ENCODE measurements at places on chromosomes 7 and 10.
A peak's percentile ranks its signal among the peaks of the same experiment; 100 is the strongest.

DNA sequence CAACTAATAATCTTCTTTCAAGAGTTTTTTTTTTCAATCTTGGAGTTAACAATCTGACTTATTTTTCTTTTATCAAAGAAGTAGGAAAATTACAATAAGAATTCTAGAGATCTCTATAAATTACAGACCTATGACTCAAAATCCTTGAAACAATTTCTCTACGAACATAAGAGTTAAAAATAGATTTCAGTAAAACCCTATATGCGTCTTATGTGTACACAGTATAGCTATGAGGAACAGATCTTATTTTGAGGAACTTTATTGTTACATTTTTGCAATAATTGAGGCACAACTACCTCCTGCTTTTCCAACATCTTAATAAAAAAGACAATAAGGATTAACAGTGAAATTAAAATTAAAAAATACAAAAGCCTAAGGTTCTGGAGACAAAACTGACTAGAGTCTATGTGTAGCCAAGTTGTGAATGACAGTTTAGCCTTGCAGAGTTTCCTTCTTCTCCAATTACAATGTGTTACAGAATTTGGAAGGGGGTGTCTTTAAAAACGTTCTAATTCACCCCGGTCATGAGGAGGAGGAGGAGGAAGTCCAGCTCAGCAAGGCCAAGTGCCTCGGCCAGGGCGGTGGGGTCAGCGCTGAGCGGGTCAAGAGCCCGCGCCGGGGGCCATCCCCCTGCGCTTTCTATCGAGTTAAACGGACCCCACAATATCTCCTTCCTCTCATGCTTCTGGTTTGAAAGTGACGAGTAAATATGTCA, 40.5 kb downstream of the AMZ1 start:
- no peak for DNase-seq

- no peak for DNase-seq
Observed at GRCh38 chr7:76364198-76364584, 5.4 kb upstream of the YWHAG start.

- DNase-seq = no peak
Observed at GRCh38 chr10:72539137-72539536, 86.7 kb downstream of the MICU1 start.

DNA sequence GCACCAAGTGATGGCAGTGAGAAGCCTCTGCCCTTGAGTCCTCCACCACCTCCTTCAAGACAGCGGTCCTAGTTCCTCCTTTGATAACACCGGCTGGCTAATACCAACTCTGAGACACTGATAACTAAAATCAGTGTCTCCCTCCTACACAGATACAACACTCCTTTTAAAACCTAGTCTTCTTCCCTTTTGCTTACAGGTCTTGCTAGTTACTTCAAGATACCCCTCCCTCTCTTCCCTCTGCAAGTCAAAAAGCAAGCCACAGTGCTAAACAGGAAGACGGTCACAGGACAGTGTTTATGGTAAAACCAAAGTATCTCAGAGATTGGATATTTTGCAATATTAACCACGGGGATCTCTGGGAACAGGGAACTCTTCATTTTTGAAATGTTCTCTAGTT, 4.6 kb downstream of the AKR1B1 start:
- no peak for DNase-seq

- DNase-seq = no peak
Observed at GRCh38 chr7:7816084-7816483, 97.7 kb upstream of the RPA3 start.

GRCh38 chr7:26705567-26705966, 158.8 kb downstream of the SKAP2 start:
- no peak for DNase-seq

GRCh38 chr7:27191161-27191731, 6.2 kb upstream of the HOXA11 start:
- DNase-seq = no peak

- DNase-seq = no peak
Observed at GRCh38 chr10:29993319-29993915, 66.0 kb downstream of the JCAD start.

DNA sequence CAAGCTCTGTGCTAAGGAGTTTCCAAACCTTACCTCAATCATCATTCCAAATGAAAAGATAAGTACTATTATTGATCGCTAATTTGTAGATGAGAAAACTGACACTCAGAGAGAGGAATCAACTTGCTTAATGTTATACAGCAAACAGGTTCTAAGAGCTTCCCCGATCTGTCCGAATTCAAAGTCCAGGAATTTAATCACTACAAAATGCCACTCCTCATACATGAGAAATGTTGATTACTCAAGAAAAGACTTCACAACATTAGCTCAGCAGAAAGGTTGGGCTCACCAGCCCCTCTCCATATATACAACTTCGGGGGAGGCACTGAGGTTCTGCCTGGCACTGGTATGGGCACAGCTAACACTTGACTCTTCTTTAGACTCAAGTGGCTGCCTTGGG, 80.7 kb downstream of the SLC16A9 start:
- no peak for DNase-seq

GRCh38 chr10:128035557-128035973, 90.7 kb downstream of the MKI67 start:
- peak; percentile 50 for DNase-seq

DNA sequence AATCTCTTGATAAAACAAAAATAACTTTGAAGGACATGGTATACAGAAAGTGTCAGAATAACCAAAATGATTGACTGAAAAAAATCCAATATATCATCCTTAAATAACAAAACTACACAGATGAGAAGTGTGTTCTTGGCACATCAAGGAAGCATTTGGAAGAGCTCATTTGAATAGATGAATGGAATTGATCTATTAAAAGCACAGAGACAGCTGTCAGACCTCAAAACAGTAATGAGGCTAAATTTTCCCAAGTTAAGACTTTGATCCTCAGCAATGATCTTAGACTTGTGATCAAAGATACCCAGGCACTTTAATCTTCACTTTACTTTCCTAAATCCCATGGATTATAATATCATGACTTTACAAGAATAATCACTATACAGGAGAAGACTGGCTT, 395.4 kb upstream of the NFE2L3 start:
- no peak for DNase-seq

DNA sequence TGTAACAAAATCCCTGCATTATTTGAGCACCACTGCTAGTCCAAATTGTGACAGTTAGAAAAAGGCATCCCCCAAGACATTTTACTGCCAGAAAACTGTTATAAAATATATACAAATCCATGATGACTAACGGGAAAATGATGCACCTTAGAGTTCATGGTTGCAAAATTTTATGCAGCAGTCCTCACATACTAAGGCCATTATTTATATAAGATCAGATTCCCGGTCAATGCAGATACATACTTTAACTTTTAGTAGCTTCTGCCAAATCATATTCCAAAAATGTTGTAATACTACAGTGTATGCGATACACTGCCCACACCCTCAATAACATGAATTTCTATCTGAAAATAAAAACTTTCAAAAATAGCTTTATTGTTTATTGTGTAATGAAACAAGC, 239.9 kb upstream of the ZNF32 start:
- DNase-seq = no peak

DNA sequence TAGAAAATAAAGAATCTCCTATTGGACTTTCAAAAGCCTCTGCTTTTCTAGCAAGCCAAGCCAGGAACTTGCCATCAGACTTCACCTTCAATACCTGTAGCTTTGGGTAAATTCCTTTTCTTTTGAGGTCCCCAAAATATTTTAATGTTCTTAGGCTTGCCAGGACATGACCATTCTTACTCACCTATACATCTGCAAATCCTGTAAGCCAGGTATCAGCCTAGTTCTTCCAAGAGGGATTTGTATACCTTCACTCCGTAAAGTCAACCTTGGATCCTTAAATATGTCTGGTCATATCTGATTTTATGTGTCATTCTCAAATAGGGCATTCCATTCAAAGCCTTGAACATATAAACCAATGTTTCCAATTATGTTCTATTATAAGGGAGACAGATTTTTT, 210.6 kb upstream of the CELF2 start:
- no peak for DNase-seq

DNA sequence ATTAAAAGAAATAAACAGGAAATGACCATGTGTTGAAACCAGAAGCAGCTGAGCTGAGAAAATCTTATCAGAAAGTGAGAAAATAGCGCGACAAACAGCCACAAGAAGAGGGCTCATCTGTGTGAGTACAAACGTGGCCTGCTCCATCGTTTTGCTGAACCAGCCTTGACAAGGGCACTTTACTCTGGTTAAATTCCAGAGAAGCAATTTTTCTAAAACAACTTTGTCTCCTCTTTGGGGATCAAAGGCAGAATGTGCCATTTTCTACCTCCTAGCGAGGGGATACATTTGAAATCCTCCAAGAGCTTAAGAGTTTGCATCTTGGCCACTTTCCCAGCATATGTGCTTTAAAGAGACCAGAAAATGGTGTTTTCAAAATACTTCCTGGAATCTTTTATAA, 51.3 kb upstream of the VIPR2 start:
- DNase-seq = no peak

DNA sequence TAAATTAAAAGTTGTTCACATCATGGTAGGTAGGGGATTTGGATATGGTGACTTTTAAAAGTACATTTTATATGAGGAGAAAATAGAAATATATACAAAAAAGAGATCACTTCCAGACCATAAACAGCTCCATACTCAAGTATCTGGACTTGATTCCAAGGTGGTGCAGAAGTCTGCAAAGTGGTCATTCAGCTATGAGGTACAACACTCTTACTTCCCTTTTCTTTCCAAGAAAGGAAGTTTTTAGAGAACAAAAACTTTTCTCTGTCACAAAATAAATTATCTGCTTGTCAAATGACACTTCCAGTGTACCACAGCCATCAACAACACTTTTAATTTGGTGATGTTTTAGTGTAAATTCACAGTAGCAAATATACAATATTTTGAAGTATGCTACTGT, 1013.5 kb downstream of the GATA3 start:
- no peak for DNase-seq

- no peak for DNase-seq
Observed at GRCh38 chr7:133510326-133511055, 257.6 kb downstream of the EXOC4 start.

DNA sequence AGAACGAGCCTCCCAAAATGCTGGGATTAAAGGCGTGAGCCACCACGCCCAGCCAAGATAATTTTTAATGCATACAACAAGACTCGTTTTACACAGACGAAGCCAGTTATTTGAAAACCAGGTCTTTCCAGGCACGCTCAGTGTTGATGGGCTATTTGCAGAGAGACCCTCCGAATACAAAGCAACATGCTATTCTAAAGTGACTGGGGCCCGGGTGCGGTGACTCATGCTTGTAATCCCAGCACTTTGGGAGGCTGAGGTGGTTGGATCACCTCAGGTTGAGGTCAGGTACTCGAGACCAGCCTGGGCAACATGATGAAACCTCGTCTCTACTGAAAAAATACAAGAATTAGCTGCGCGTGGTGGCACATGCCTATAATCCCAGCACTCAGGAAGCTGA, 795 bp upstream of the AZGP1 start:
- no peak for DNase-seq

- no peak for DNase-seq
Observed at GRCh38 chr7:128264477-128264876, 23.4 kb downstream of the LEP start.

GRCh38 chr7:26992670-26993069, 103.1 kb downstream of the HOXA1 start:
- DNase-seq = no peak

DNA sequence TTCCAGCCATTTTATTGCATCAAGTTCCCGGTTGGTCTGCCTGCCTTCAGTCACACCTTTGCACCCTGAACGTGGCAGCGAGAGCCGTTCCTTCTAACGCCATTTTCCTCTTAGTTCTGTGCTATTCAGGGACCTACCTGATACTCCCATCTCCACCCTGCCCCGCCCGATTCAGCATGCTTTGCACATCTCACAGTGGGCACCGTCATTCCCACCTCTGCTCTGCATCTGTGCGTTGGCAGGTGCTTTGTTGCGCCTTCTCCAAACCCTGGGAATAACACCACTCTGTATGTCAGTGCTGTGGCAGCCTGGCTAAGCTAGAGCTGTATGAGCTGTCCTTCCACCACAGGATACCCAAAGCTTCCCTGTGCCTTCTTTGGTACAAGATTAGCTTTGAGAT, 96.8 kb downstream of the ACTR3B start:
- no peak for DNase-seq

GRCh38 chr7:151508991-151509390, 10.7 kb downstream of the RHEB start:
- no peak for DNase-seq

DNA sequence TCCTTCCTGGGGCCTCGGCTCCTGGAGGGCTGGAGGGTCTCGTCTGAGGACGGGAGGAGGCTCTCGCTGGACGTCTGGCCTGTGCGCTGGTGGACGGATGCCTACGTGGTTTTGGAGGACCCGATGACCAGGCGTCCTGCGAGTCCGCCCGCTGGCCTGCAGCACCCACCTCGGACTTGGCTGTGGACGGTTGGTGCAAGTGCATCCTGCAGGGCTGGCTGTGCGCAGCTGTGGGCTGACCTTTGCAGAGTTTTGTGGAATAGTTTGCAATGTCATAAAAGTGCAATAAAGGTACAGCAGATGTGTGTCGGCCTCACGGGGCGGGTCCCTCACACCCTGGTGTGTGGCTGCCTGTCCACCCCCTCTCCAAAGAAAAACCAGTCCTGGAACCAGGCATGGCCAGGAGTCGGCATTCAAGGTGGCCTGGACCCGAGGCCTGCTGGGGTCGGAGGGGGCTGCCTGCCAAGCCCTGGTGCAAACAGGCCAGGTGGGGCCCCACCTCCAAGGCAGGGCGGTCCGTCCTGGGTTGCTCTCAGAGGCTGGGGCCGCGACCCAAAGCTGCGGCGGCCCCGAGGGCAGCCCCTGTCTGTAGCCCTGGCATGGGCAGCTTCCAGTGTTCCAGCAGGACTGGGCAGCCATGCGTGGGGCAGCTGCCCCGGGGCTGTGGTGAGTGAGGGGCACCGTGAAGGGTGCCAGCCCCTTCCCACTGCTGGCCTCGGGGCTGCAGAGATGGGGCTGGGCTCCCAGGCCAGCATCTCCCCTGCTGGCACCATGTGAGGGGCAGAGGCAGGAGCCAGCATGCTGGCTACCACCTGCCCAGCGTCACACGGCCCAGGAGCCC, 29.3 kb upstream of the FOXL3 start:
- DNase-seq = no peak

GRCh38 chr10:69685426-69685801, 55.4 kb downstream of the FAM241B start:
- DNase-seq = no peak

DNA sequence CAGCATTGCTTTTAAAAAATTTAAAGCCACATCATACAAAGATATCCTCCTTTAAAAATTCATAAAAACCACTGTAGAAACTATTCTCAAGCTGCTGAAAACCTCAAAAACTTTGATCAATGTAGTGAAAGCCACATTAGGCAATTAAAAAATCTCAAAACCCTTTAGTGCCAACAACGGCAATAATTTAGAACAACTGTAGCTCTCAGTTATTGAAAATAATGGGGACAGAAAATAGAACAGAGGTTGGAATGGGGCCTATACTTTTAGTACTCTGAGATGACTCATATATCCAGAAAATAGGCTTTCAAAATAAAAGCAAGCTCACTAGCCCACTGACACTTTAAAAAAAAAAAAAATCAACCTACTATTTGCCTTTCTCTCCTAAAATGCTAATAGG, 87.5 kb downstream of the GSAP start:
- no peak for DNase-seq

- no peak for DNase-seq
Observed at GRCh38 chr10:64626924-64627323, 1105.7 kb downstream of the REEP3 start.
